ENCODE measurements at places on chromosomes 2 and 18. TPM values are rescaled to one million over a fixed set of nuclear protein-coding genes. Genes with fewer than 3 reads are reported as not detected.

DNA sequence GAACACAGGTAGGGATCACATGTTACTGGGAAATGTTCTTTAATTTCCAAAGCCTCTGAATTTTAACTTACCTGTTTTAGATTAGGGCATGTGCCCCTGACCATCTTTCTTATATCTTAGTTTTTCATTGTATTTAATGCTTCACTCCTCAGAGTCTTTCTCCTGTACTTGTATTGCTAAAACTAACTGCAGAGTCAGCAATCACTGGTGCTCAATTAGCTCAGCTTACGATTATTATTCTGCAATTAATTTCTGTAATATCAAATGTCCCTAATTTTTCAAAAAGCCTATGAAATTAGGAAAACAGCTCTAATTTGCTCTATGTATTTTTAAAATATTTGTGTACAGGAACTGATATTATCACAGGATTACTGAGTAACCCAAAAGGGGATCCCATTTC lies 693.2 kb upstream of the SLC8A1 start:
- no peak for DNase-seq
- no peak overlapping the region for H3K4me3 ChIP-seq
- H3K36me3 ChIP-seq = no peaks in the 10 kb centered on the region
- no peak overlapping the region for H3K27ac ChIP-seq
- no peaks in the 10 kb centered on the region for H3K4me1 ChIP-seq

DNA sequence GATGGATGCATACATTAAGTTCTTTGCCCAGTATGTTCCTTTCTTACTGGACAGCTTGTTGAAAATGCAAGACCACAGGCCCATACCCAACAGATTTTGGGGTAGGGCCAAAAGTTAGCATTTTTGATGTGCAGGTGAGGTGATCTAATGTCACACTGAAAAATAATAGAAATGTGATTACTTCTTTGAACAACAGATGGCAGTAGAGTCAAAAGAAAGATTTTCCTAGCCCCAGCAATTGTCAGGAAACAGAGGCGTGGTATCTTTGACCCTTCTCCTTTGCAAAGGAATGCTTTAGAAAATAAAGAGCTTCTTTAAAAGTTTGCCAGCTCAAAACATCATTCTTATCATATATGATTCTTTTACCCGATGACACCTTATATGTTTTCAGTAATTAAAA lies 343.6 kb upstream of the SYT4 start:
- no peak for DNase-seq
- no peaks in the 10 kb centered on the region for H3K4me1 ChIP-seq
- no peaks in the 10 kb centered on the region for H3K36me3 ChIP-seq
- no peaks in the 10 kb centered on the region for H3K27me3 ChIP-seq

GRCh38 chr18:56409736-56410135 lies 228.7 kb downstream of the TXNL1 start:
- no peak for DNase-seq
- no peaks in the 10 kb centered on the region for H3K4me1 ChIP-seq
- no peaks in the 10 kb centered on the region for H3K27me3 ChIP-seq
- H3K4me3 ChIP-seq = no peak overlapping the region
- no peaks in the 10 kb centered on the region for H3K36me3 ChIP-seq
- H3K27ac ChIP-seq = no peak overlapping the region

DNA sequence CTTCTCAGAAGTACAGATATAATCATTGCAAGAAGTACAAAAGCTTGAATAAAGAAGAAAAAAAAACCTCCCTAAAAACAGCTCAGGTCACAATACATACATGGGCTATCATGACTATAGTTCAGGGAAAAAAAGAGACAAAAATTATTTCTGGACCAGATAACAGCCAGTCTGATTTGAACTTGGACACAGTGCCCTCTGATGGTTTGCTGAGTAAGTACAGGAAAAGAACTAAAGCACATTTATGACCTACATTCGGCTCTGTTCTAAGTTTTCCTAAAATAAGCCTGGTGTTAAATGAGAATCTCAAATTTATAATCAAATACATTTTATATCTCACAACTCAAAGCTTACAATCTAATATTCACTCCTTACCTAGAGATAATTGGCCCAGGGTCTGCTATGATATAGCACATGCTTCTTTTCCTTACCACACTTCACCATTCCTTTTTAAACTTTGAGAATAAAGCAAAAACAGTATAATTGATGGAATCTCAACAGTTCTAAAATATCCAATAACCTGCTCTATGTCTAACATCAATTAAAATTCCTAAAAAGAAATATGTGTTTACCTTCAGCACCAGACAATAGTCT lies 81.1 kb downstream of the RAPH1 start:
- no peak overlapping the region for H3K27ac ChIP-seq
- peaks cover 2% of the 10 kb centered on the region for H3K4me1 ChIP-seq
- no peaks in the 10 kb centered on the region for H3K27me3 ChIP-seq
- no peak overlapping the region for H3K4me3 ChIP-seq
- peak; percentile 54 for DNase-seq

Gene HOXD9
- not detected for total RNA-seq

All from activated CD4-positive, alpha-beta T cell treated with anti-CD3 and anti-CD28 coated beads, Interleukin-2, amount 10 ng/mL, durations not matched to agents 7 days and 5 days (primary cell).